ENCODE measurements at places on chromosomes 6 and 20. TPM values are rescaled to one million over a fixed set of nuclear protein-coding genes. Genes with fewer than 3 reads are reported as not detected.

The PHACTR3 gene
- total RNA-seq, result not detected

DNA sequence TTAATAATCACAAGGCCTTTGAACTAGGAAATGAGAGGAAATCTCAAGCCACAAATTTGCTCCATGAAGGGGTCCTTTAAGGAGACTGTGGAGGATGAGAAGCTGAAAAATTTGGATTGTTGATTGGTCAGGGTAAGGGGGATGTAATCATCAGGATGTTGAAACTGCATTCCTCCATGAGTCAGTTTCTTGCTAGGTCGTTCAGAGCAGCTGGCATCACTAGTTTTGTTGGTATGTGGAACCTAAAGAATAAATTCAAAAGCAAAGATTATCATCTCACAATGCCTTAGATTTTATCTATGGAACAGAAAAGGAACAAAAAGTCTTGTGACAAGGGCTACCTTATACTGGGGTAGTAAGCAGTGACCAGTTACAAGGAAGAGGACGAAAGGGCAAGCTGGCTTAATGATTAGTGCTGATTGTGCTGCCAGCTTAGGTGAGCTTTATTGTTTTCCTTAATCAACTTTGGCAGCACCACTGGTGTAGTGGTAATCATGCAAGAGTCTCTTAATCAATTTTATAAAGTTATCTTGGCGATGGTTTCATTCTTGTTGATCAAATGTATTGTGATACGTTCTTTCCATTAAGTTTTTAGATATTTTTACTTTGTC, 36.6 kb downstream of the CRISP2 start:
- H3K4me1 ChIP-seq, result no peaks in the 10 kb centered on the region
- H3K27me3 ChIP-seq, result no peaks in the 10 kb centered on the region
- DNase-seq, result peak; percentile 51
- H3K36me3 ChIP-seq, result no peaks in the 10 kb centered on the region

- H3K4me3 ChIP-seq, result no peak overlapping the region
- H3K36me3 ChIP-seq, result no peaks in the 10 kb centered on the region
- peaks cover 2% of the 10 kb centered on the region for H3K4me1 ChIP-seq
- DNase-seq, result no peak
- peaks cover 13% of the 10 kb centered on the region for H3K27me3 ChIP-seq
Measured at GRCh38 chr6:37202788-37203491, 33.0 kb downstream of the PIM1 start.

The FAXC gene
- 1.9 TPM for total RNA-seq

The PLEKHG1 gene
- 0.28 TPM for total RNA-seq

DNA sequence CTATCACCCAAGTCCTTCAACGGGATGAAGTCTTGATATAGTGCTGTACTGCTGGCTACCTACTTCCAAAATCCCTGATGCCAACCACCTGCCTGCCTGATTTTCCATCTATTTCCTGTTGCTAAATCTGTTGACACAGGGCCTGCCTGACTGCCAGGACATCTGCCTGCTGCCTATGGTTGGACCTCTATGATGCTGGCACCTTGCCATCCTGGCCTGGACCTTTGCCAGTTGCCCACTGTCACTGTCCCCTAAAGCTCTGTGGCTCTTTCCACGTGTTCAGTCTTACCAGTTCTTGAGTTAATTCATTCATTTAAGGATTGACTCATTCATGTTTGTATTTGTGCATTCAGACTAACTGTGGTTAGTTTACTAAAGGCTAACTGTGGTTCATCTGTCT, 9.2 kb upstream of the RGS17 start:
- DNase-seq, result no peak
- H3K27me3 ChIP-seq, result no peaks in the 10 kb centered on the region
- no peak overlapping the region for H3K4me3 ChIP-seq

DNA sequence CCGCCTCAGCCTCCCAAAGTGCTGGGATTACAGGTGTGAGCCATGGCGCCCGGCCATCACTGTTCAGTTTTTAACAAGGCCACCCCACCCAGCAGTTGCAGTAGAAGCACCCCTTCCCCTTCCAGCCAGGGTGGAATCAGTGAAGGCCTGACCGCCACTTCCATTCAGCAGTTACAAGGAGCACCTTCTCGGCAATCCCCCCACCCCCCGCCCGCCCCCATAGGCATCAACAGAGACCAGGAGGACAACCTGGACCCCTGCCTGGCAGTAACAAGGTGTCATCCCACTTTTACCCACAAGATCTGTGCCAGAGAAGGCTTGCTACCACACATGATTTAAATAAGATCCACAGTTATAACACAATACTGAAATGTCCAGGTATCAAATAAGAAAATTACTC, 23.1 kb downstream of the NCR2 start:
- H3K4me3 ChIP-seq, result no peak overlapping the region
- peaks cover 4% of the 10 kb centered on the region for H3K27me3 ChIP-seq
- H3K27ac ChIP-seq, result no peak overlapping the region
- no peaks in the 10 kb centered on the region for H3K4me1 ChIP-seq

DNA sequence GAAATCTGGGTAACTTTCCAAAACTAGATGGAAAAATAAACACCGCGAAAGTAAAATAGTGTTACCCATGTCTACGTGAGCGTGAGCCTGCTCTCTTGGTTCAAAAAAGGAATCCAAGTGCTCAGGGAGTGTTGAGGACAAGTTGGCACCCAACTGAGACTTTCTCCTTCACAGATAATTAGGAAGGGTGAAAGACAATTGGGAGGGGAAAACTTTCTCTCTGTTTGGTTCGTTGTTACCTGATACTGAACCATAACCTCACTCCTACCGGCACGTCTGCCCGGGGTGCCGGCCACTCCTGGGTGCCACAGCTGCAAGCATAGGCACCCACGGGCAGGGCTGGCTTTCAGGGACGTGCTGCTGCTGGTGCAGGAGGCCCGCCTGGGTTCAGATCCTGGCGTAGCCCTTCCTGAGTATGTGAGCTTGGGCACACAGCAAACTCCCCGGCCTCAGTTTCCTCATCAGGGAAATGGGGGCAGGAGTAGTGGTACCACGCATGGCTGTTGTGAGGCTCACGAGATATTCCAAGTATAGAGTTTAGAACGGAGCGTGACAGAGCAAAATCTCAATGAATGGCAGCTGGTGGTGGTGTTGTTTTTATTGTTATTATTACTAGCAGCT, 38.2 kb upstream of the PMEPA1 start:
- peak; percentile 1 for DNase-seq
- H3K4me3 ChIP-seq, result no peak overlapping the region
- H3K27me3 ChIP-seq, result peaks cover 20% of the 10 kb centered on the region
- H3K36me3 ChIP-seq, result no peaks in the 10 kb centered on the region
- H3K27ac ChIP-seq, result no peak overlapping the region
- peaks cover 6% of the 10 kb centered on the region for H3K4me1 ChIP-seq

GRCh38 chr6:2232445-2232844, 13.0 kb downstream of the GMDS start:
- no peak for DNase-seq
- H3K36me3 ChIP-seq, result no peaks in the 10 kb centered on the region
- H3K4me1 ChIP-seq, result peaks cover 13% of the 10 kb centered on the region
- H3K27me3 ChIP-seq, result no peaks in the 10 kb centered on the region

GRCh38 chr20:56504373-56505005, 20.1 kb upstream of the FAM209A start:
- no peak overlapping the region for H3K27ac ChIP-seq
- H3K36me3 ChIP-seq, result peaks cover 19% of the 10 kb centered on the region
- no peak overlapping the region for H3K4me3 ChIP-seq
- no peaks in the 10 kb centered on the region for H3K4me1 ChIP-seq
- no peaks in the 10 kb centered on the region for H3K27me3 ChIP-seq

DNA sequence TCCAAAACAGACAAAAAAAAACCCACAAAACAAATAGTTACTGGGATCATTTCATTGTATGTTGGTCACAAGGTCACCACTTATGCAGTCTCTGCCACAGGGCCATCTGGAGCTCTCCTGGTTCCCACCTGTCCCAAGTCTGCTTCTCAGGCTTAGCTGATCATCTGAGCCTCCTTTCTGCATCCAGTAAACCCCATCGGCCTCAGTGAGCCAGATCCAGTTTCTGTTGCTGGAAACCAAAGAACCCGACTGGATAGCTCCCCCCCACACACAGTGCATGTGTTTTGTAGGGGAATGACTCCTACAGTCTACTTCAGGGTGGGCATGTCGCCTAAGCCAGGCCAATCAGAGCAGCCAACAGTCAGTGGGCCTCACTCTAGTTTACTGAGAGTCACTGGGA, 233.3 kb downstream of the PREX1 start:
- DNase-seq, result no peak
- no peak overlapping the region for H3K4me3 ChIP-seq
- no peak overlapping the region for H3K27ac ChIP-seq

GRCh38 chr6:44451803-44452695, 64.5 kb downstream of the CDC5L start:
- H3K4me1 ChIP-seq, result peaks cover 17% of the 10 kb centered on the region
- no peak for DNase-seq
- H3K27ac ChIP-seq, result peak overlapping the region; percentile 48
- H3K4me3 ChIP-seq, result no peak overlapping the region
- H3K27me3 ChIP-seq, result no peaks in the 10 kb centered on the region

The FIG4 gene
- total RNA-seq, result 19.7 TPM

The LGSN gene
- not detected for total RNA-seq

DNA sequence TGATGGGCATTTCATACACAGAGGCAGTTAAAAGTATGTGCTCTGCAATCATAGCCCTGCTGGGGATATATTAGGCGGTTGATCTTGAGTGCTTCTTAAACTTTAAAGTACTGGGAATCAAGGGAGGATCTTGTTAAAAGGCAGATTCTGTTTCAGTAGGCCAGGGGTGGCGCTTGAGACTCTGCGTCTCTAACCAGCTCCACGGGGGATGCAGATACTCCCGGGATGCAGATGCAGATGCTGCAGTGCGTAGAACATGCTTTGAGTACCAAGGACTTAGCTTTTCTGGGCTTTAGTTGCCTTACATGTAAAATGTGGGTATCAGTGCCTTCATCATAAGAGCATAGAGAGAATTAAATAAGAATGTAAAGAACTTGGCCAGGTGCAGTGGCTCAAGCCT, 44.4 kb upstream of the ENPP5 start:
- H3K27me3 ChIP-seq, result no peaks in the 10 kb centered on the region
- DNase-seq, result no peak
- H3K4me3 ChIP-seq, result no peak overlapping the region

- no peak overlapping the region for H3K4me3 ChIP-seq
- DNase-seq, result peak; percentile 70
- peaks cover 3% of the 10 kb centered on the region for H3K27me3 ChIP-seq
- H3K4me1 ChIP-seq, result peaks cover 1% of the 10 kb centered on the region
- no peak overlapping the region for H3K27ac ChIP-seq
Measured at GRCh38 chr6:6781172-6781872, 192.8 kb downstream of the LY86 start.

The NKAIN2 gene
- not detected for total RNA-seq

DNA sequence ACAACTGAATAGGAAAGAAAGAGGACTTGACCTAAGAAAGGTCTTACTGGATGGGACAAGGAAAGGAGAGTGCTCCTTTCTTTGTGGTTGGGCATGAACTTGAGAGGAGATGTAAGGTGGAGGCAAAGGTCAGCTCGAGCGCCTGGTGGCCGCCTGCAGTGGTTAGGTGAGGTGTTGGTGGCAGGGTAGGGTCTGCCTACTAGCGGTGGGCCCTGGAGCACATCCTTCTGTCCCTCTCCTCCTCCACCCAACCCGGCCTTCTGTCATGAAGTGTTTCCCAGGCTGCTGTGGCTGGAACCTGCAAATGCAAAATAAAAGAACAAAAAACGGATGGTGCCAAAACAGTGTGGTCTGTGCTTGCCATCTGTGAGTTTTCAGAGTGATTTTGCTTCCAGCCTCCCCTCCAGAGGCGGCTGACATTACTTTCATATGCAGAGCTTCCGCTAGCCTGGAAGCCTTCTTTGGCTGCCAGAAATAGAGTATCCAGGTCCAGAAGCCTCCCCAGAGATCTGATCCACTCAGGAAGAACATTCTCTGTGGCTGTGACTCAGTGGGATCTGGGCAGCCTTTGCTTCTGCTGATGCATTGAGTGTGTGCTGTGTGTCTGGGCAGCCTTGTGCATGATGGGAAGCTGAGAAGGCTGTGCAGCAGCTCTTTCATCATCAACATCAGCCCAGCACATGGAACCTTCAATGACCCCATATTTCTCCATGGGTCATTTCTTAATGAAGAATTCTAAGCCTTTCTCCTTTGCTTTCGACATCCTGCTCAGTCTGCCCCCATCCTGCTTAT, 79.8 kb upstream of the FAM184A start:
- H3K4me3 ChIP-seq, result no peak overlapping the region
- no peaks in the 10 kb centered on the region for H3K27me3 ChIP-seq
- DNase-seq, result peak; percentile 44
- H3K27ac ChIP-seq, result no peak overlapping the region
- no peaks in the 10 kb centered on the region for H3K36me3 ChIP-seq

- H3K27me3 ChIP-seq, result no peaks in the 10 kb centered on the region
- H3K4me1 ChIP-seq, result peaks cover 16% of the 10 kb centered on the region
- no peaks in the 10 kb centered on the region for H3K36me3 ChIP-seq
Measured at GRCh38 chr6:142373268-142374090, 71.7 kb downstream of the ADGRG6 start.

DNA sequence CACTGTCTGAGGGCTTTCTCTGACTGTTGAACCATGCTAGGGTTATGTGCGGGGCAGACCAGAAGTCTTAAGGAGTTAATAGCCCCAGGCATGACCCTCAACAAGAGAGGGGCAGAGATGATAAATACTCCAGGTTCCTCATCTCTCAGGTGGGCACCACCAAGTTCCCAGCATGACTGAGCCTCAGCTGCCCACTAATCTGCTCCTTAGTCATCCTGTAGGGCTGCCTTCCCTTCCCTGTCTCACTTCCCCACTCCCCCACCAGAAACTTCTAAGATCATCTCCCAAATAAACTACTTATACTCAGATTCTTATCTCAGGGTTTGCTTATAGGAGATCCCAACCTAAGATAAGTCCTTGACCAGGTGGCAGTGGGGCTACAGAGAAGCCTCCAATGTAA, 137.2 kb upstream of the PRND start:
- no peaks in the 10 kb centered on the region for H3K4me1 ChIP-seq
- H3K27me3 ChIP-seq, result no peaks in the 10 kb centered on the region
- H3K27ac ChIP-seq, result no peak overlapping the region

GRCh38 chr20:51542571-51543421, at the start of gene NFATC2:
NFATC2 (minus strand) TSS chr20:51542719; CDS start chr20:51542499, 220 bp downstream.
- no peaks in the 10 kb centered on the region for H3K36me3 ChIP-seq
- no peak within 1 kb of the TSS for H3K27ac ChIP-seq
- DNase-seq, result no peak
- H3K27me3 ChIP-seq, result no peaks in the 10 kb centered on the region

- H3K27ac ChIP-seq, result no peak overlapping the region
- no peak for DNase-seq
- no peaks in the 10 kb centered on the region for H3K4me1 ChIP-seq
- H3K36me3 ChIP-seq, result no peaks in the 10 kb centered on the region
Measured at GRCh38 chr6:137486416-137486815, 7.8 kb downstream of the OLIG3 start.

The MLN gene
- not detected for total RNA-seq

- H3K36me3 ChIP-seq, result no peaks in the 10 kb centered on the region
- no peaks in the 10 kb centered on the region for H3K4me1 ChIP-seq
- no peaks in the 10 kb centered on the region for H3K27me3 ChIP-seq
- H3K27ac ChIP-seq, result no peak overlapping the region
- H3K4me3 ChIP-seq, result no peak overlapping the region
- DNase-seq, result no peak
Measured at GRCh38 chr20:53527196-53527595, 66.4 kb downstream of the ZNF217 start.

All from IMR-90 (cell line).